ENCODE measurements at places on chromosomes 16 and 17. TPM values are rescaled to one million over a fixed set of nuclear protein-coding genes. Genes with fewer than 3 reads are reported as not detected.

Gene TP53TG3C
- not detected for total RNA-seq

Gene TAT
- total RNA-seq, result not detected

Gene ICAM2
- 4.2 TPM for total RNA-seq

Gene ASPHD1
- 12.5 TPM for total RNA-seq

Gene HEATR9
- total RNA-seq, result not detected

Gene KRT15
- 1.8 TPM for total RNA-seq

Gene FHOD1
- total RNA-seq, result 8.0 TPM

Gene SLC2A4
- not detected for total RNA-seq

Gene TNFRSF17
- not detected for total RNA-seq

Gene TRIM37
- 59.7 TPM for total RNA-seq

Gene CBFA2T3
- total RNA-seq, result not detected

Gene ITGA2B
- under 0.01 TPM for total RNA-seq

Gene C16orf46
- total RNA-seq, result 0.30 TPM
